GM23338 (cell line): ENCODE measurements at places on chromosomes 6 and 20.

- DNase-seq, result no peak
Measured at GRCh38 chr20:19478320-19478895, 266.0 kb downstream of the SLC24A3 start.

GRCh38 chr6:170095273-170095981, 195.5 kb downstream of the DLL1 start:
- no peak for DNase-seq

DNA sequence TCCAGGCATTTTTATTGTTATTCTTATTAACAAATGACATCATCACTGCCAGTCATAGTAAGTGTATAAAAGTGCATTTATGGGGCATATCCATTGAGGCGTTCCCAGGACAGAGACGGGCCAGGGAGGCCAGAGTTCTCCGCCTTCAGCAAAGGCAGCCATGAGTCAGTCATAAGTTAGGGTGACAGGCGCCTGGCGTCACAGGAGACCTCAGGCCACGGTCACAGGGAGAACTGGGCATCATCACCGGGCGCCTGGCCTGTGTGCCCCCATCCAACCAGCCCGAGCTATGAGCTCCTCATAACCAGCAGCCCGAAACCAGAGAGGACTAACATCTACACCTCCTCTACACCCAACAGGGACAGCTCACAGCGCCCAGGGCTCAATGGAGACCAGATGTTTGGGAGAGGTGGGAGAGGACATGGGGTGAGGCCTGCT, 259.2 kb downstream of the DLL1 start:
- no peak for DNase-seq

GRCh38 chr6:169070506-169071176, 183.0 kb downstream of the THBS2 start:
- no peak for DNase-seq

DNA sequence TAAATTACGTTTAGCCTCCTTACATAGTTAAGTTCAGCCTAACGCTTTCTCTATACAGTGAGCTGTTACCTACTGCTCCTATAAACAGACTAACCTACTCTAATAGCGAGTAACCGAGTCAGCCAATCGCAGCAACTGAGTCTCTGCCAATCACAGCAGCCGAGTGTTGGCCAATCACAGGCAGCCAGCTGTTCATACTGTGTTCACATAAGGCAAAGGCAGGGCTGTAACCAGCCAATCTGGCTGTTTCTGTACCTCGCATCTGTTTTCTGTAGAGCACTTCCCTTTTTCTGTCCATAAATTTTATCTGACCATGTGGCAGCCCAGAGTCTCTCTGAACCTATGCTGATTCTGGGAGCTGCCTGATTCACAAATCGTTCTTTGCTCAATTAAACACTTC, 263.9 kb upstream of the JARID2 start:
- no peak for DNase-seq

DNA sequence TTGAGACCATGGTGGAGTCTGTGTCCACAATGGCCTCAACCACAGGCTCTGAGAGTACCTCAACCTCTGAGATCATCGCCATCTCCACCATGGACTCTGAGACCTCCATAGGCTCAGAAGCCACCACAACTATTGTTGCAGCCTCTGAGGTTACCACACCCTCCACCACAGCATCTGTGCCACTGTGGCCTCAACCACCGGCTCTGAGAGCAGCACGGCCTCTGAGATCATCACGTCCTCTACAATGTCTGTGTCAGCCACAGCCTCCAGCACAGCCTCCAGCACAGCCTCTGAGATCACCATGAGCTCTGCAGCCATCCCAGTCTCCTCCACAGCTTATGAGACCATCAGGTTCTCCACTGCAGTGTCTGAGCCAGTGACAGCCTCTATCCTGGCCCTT, 19.4 kb upstream of the MUC21 start:
- no peak for DNase-seq

- no peak for DNase-seq
Measured at GRCh38 chr20:13909067-13909466, 81.3 kb downstream of the SEL1L2 start.

- no peak for DNase-seq
Measured at GRCh38 chr6:37763413-37763812, 56.1 kb upstream of the ZFAND3 start.

DNA sequence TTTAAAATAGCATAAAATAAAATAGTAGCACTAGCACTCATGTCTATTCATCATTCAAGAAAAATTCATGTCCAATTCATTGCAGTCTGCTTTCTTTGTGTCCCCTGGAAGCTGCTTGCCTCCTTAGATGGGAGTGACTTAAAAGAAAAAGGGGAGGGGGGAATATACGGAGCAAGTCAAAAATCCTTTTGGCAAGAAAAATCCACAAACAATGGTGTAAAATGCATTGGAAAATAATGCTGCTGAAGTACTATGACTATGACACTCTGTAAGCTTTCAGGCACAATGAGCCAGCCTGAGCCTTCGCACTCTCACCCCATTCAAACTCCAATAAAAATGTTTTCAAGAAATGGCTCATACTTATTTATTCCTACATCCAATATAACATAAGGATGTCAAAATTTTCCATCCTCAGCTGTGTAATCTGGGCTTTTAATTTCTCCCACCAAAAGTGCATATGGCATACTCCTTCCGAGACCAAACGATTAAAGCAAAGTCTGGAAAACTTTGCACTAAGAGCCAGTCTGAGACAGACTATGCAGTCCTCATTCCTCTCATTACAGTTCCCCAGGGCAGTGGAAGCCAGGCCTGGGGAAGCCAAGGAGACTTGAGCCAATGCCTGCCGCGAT, 790 bp downstream of the NEDD9 start:
- peak; percentile 64 for DNase-seq

- DNase-seq, result no peak
Measured at GRCh38 chr6:43921039-43921438, 151.0 kb downstream of the VEGFA start.

- DNase-seq, result no peak
Measured at GRCh38 chr20:39778431-39778830, 816.3 kb downstream of the DHX35 start.

DNA sequence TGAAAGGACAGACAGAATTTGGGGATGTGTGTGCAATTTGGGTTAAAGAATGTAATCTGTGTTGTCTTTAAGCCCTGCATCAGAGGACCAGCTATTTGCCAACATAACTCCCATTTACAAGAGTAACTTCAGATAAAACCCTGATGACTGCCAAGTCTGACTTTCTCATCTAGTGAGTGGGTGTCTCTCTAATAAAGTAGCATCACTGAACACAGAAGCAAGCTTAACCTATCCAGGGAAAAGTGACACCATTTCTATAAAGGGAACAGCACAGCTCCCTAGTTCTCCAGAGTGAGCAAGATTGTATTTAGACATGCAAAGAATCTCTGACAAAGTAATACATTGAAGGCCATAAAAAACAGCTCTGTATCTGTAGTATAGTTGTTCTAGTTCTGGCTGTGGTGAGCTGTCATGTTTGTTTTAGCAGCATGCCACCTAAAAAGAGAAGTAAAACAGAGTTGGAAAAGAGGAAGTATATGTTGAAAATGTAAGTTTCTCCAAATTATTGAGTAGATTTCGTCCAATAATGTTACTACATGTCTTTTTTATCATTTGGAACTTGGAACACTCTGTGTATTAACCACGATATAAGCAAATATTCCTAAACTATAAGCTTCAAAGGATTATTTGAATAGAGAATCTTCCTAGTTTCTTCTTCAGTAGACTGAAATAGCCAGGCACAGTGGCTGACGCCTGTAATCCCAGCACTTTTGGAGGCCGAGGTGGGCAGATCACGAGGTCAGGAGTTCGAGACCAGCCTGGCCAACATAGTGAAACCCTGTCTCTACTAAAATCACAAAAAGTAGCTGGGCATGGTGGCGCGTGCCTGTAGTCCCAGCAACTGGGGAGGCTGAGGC, 8.8 kb upstream of the PIM1 start:
- DNase-seq, result no peak

DNA sequence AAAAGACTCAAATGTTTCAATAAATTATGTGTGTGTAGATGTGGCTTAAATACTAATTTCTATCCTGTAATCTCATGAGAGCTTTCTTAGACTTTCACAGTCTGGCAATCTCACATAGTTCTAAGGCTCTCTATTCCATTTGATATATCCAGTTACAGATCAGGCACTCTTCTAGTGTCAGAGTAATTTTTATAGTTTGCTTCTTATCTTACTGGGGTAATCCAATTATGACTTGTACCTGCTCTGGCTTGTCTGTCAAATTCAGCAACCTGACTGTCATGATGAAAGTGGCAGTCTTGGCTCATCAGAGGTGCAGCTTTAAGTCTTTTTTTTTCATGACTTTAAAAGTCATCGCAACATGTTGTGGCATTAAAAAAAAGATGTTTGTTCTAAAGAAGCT, 513.2 kb upstream of the MAN1A1 start:
- no peak for DNase-seq

DNA sequence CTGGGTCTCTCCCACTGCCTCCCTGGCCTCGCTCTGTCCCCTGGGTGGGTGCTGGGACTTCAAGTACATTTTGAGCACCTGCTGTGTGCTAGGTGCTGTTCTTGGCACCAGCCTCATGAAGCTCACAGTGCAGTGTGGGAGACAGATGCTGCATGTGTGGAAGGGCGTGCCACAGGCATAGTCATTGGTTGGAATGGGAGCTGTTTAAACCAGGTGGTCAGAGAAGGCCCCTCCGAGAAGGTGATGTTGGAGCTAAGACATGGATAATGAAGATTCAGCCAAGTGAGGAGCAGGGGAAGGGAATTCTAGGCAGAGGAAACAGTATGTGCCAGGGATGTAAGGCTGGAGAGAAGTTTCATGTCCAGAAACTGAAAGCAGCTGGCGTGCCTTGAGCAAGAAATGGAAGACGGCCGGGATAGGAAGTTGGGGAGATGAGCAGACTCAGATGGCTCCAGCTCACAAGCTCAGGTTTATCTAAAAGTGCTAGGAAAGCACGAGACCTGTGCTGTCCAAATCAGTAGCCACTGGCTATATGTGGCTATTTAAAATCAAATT, 9.9 kb downstream of the LPIN3 start:
- DNase-seq, result no peak

- no peak for DNase-seq
Measured at GRCh38 chr6:38131527-38131965, 312.0 kb downstream of the ZFAND3 start.

- no peak for DNase-seq
Measured at GRCh38 chr6:39657355-39658135, 67.7 kb downstream of the KIF6 start.

- no peak for DNase-seq
Measured at GRCh38 chr6:37155394-37156312, 14.3 kb upstream of the PIM1 start.

GRCh38 chr6:111159633-111160032, 72.3 kb downstream of the SLC16A10 start:
- DNase-seq, result no peak

GRCh38 chr6:25340431-25341202, 61.4 kb downstream of the CARMIL1 start:
- DNase-seq, result no peak

- no peak for DNase-seq
Measured at GRCh38 chr6:136012943-136013342, 161.4 kb downstream of the PDE7B start.

GRCh38 chr6:148550569-148550968, 196.3 kb upstream of the UST start:
- DNase-seq, result peak; percentile 14

DNA sequence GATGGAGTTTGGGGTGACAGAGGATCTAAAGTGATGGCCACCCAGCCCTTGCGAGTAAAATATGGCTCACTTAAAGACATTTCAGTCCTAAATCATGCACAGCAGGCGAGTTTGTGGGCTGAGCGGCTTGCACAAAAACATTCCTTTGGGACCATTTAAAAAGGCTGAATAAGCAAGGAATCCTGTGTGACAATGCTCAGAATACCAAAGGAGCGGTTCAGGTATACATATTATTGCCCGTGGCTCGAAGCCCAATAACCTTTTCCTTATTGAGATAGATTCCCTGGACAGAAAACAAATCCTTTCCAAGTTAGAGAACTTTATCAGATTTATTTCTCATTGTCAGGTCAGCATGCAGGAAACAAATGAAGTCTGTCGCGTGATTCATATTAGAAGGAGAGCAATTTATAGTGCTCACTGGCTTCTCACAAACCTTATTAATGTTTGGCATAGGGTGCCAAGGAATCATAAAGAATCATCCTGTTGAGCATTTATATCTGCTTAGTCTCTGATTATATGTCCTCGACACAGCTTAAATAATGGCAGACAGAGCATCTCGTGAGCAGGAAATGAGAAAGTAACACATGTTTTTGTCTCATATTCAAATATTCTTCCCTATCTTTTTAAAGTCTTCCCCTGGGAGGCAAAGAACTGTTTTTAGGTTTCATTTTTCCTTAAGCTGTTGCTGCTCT, 121.3 kb downstream of the TRMT11 start:
- DNase-seq, result peak; percentile 66

- DNase-seq, result no peak
Measured at GRCh38 chr6:149508485-149508884, 23.7 kb upstream of the ZC3H12D start.

DNA sequence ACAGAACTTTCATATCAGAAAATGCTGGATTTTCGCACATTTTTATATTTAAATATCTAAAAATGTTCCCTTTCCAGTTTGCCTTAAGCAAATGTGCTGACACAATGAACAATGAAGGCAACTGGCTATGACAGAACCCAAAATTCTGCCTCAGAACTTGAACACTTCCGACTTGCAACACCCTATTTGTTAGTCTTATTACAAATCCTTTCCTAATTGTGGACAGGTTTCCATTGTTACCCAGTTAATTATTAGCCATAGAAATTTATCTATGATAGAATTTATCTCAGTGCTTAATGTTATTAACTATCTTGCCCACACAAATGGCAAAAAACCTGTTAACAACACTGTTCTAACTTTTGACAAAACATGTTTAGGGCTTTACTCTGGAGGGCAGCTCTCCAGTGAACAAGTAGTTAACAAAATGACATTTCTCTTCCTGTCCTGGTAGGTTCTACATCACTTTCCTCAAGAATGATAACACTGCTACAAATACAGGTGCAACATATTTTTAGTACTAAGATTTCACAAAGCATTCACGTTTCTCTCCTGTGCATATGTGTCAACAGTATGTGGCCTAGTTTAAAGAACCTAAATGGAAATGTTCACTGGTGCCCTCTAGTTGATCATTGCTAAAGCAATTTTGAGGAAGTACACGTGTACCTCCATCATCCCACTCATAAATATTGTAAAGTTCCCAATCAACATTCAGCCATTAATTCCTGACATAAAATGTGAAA, 58.4 kb downstream of the HIVEP2 start:
- peak; percentile 11 for DNase-seq

DNA sequence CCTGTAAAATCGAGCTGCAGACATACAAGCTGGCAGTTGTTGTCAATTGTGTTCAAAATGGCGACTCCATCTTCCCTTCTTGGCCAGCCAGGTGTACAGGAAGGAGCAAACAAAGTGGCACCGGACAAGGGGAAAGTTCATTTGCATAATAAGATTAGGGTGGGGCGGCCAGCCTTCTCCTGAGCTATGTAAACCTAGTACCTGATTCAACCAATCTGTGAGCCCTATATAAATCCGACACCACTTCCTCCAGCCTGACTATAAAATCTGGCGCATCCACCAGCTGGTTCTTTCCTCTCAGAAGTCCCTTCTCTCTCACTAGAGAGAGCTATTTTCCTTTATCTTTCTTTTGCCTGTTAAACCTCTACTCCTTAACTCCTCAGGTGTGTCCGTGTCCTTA, 8.1 kb upstream of the HBS1L start:
- DNase-seq, result peak; percentile 32
